Placental pericyte (primary cell): ENCODE measurements at places on chromosomes 2 and 18. TPM values are rescaled to one million over a fixed set of nuclear protein-coding genes. Genes with fewer than 3 reads are reported as not detected.

LINC00305 gene
- not detected in 2 replicates for total RNA-seq

FSIP2 gene
- total RNA-seq = 0.22 and 0.43 TPM in 2 replicates

ABHD1 gene
- total RNA-seq = not detected in 2 replicates

SMAD4 gene
- total RNA-seq = 126 and 168 TPM in 2 replicates

IL37 gene
- total RNA-seq = 0.29 TPM in 1 of 2 replicates, not detected in the other
